ENCODE measurements at places on chromosomes 11 and 22.

DNA sequence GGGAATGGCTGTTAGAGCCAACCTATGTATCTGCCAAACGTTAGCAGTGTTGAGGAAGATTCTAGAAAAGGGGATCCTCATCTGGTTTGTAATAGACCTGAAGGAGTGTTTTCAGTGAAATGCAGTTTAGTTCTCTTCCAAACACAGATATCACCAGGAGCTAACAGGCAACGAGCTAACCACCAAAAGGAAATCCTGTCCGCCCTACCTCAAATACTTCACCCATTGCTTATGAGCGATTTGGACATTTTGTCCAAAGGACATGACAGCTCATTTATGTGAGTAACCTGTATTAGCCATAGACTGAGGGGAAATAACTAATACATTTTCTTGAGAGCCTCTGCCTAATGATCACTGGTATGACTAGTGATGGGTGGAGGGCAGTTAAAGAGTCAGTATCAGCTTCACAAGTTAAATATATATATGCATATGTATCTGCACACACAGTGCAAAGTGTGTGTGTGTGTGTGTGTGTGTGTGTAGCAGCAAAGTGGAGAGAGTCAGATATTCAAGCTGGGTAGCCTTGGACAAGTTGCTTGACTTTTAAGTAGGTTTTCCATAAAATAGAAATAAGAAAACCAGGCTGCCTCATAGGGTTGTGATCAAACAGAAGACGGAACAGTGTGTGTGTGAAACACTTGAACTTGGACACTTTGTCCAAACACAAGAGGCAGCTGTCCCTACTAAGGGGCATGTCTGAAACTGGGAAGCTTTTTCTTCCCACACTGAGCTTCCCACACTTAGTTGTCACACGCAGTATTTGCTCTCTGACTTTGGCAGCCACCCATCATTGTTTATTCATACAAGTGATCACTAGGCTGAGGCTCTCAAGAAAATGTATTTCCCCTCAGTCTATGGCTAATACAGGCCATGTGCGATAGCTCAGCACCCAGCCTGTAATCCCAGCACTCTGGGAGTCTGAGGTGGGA lies 940 bp upstream of the C11orf91 start:
- peak; percentile 96 for DNase-seq

DNA sequence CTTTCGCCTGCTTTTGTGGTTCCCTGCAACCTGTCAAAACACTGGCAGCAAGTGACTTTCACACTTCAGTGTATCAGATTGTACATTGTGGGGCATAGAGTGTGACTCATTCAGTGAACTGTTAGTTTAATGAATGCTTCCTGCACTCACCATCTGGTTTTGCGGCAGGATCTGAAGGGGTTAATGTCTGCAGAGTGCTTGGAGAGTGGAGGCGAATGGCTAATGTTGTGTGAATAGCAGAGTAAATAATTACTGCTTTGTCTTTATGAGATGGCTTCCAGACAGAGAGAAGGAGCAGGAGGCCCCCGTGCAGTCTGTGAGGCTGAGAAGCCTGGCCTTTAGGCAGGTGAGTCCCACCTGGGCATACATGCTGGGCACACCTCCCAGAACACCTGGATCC lies 454.3 kb upstream of the KIRREL3 start:
- DNase-seq, result no peak

- no peak for DNase-seq
These were observed 34.3 kb downstream of the AMOTL1 start for GRCh38 chr11:94802501-94802900.

DNA sequence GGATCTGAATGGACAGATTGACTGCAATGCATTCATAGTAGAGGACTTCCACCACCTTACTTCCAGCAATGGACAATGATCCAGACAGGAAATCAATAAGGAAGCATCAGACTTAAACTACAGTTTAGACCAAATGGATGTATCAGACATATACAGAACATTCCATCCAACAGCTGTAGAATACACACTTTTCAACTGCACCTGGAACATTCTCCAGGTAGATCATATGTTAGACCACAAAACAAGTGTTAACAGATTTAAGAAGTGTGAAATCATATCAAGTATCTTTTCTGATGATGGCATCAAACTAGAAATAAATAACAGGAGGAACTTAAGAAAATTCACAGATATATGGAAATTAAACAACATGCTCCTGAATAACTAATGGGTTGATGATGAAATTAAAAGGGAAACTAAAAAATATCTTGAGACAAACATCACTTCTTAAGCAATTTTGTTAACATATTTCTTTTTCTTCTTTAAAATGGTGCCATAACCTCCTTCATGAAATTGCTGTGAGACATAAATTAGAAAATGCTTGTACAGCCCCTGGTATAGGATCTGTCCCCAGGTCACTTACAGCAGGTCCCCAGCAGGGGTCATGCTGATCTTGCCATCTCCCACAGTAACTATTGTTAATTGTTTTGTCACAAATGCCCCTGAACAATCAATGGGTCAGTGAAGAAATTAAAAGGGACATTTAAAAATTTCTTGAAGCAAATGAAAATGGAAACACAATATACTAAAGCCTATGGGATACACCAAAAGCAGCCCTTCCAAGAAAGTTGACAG lies 100.0 kb upstream of the OR4B1 start:
- DNase-seq, result peak; percentile 61

DNA sequence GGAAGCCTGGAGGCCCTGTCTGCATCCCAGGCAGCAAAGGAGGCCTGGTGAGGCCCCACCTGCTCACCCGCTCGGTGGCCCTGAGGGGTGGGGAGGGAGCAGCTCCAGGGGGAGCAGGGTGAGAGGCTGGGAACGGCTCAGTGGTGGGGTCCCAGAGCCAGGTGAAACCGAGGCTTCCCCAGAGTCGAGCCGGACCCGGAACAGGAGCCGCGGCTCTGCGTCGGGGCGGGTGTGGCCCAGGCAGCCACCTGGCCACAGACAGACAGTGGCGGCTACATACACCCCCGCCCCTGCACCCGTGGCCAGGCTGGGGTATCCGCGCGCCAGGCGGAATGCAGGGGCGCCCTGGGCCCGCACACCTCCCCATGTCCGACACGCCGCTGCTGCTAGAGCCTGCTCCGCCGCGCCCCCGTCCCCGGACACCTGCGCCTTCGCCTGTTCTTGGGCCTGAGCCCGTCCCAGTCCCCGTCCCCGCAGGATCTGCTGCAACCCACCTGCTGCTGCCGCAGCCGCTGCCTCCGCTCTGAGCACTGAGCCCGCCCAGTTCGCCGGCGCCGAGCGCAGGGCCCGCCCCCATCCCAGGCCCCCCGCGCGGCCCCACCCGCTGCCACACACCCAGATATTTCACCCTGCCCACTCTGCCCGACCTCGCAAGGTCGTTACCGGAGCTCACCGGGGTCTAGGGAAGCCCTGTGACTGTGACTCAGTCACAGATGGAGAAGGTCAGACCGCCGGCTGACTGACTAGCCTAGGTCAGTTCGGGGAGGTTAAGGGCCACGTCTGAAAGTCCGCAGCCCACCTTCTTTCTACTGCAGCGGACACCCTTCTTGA lies at the start of gene SLC7A4:
TSS of gene SLC7A4 (minus strand) at position 525 of the 831 bp plus-strand sequence. CDS start 749 bp downstream, outside the sequence.
- no peak for DNase-seq

DNA sequence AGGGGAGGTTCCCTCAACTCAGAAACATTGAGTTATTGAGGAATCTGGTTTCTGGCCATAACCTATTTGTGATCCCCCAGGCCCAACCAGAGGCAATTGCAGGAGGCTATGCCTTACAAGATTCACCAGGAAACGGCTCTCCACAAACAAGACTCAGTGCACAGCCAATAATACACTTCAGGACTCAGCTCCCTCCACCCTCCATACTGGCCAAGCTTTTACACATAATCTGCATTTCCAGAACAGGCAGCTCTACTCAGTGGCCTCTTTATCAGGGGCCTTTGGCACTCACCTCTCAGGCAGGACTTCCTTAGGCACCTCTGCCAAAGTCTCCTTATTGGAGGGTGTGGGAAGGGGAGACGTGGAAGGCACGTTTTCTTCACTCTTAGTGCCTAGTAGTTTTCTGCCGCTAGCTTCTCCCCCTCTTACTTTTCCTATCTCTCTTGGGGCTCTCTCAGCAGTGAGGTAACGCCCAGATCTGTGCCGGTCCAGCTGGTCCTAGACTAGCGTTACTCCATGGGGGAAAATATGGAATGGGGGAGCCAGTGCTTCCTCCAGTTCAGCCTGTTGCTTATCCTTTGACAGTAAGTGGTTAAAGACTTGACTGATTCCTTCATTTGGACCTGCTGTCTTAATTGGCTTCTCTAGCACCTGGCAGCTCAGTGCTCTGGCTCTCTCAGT lies 62.8 kb upstream of the ANO3 start:
- DNase-seq, result no peak

- no peak for DNase-seq
These were observed 27.9 kb downstream of the FAM83F start for GRCh38 chr22:40022536-40023240.

DNA sequence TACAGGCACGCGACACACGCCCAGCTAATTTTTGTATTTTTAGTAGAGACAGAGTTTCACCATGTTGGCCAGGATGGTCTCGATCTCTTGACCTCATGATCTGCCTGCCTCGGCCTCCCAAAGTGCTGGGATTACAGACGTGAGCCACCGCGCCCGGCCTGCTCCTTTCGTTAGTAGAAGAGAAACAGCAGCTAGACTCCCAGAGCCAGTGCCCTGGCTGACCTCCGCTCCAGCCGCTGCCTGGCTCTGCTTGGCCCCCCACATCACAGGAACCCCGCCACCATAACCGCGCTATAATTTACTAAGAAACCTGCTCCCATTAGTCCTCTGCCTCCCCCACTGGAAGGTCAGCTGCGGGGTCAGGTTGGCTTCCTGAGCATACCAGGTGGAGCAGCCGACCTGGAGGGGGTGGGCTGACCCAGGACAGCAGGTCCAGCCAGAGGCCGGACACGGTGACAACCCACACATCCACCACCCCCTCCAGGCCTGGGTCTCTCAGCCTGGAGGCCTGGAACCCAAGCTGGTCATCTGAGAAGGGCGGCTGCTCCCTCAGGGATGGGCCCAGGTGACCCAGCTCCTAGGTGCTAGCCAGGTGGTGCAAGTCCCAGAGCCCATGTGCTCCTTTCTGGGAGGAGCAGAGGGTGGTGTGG lies 7.5 kb upstream of the POLDIP3 start:
- no peak for DNase-seq

DNA sequence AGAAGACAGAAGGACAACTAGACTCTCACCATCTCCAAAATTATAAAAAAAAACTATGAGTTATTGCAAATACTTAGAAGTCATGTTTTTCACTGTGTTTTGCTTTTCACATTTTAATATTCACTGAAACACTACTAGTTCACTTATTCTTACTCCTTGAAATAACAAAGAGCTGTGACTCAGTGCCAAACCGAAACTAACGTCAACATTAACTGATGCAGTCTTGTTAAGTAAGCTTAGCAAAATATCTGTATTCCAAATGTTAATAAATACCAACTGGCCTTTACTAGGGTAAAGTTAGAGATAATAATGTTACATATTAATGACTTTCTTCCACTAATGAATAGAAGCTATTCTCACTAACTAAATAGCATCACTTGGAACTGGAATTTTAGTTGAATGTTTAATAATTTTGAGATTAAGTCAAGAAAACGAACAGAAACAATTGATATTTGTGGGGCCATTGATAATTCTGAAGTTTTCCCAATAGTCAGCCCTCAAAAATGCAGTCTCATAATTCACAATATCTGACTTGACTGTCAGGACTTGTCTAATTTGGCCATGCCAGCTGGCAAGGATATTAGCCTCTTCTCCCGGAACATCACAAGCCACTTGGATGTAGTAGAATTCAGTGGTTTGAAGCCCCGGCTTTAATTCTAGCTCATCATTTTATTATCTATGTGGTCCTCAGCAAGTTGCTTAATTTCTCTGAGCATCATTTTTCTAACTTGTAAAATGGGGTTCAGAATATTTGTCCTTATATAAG lies 230.1 kb upstream of the DDI1 start:
- DNase-seq, result peak; percentile 82

- no peak for DNase-seq
These were observed 1455.3 kb downstream of the BRD1 start for GRCh38 chr22:48372390-48372789.

DNA sequence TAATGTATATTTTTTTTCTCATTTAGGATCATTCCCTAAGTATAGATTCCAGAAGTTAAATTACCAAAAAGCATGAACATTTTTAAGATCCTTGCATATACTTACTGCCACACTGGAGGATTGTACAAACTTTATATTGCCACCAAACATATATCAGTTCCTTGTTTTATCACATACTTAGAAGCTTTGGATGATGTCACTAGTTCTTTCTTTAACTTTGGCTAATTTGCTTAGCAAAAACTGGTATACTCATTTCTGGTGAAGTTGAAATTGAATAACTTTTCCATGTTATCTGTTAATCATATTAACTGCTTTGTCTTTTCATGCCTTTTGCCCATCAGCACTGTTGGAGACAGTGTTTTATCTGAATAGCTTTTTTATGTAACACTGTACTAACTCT lies 31.6 kb upstream of the PRDM10 start:
- DNase-seq, result no peak

DNA sequence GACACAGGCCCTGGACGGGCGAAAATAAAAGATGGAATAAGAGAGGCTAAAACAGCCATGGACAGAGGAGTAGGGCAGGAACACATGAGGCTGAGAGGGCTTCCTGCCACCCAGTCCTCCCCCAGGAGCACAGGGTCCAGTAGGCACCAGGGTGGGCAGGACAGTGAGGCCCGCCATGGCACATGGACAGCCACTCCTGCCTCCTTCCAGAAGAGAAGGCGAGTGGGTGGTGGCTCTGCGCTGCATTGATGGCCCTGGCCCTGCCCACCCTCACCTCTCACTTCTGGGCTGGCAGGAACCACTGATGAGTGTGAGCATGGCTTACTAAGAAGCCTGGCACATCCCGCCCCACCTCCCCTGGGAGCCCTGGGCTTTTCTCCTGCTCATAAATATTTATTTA lies 51.2 kb downstream of the TPBGL start:
- DNase-seq, result no peak

DNA sequence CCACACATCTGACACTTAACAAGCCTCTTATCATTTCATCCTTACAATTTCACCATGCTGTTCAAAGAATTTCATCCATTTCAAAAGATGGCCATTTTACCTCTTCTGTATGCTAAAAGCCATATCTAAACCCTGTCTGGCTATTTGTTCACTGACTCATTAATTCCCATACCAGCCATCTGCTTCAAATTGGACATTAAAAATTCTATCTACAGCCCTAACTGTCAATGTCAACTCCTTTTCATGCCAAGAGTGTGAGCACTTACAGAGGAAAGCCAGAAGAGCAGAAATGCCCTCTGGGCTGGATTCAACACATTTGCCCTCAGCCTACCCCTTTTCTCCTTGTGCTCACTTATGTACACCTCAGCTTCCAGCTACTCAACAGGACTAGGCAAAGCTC lies 59.2 kb downstream of the SYTL2 start:
- no peak for DNase-seq
